ENCODE measurements at places on chromosomes 16 and 17.

GRCh38 chr16:79261481-79261940, 339.0 kb downstream of the MAF start:
- DNase-seq = no peak

GRCh38 chr16:53482123-53482522, 20.9 kb downstream of the AKTIP start:
- no peak for DNase-seq

DNA sequence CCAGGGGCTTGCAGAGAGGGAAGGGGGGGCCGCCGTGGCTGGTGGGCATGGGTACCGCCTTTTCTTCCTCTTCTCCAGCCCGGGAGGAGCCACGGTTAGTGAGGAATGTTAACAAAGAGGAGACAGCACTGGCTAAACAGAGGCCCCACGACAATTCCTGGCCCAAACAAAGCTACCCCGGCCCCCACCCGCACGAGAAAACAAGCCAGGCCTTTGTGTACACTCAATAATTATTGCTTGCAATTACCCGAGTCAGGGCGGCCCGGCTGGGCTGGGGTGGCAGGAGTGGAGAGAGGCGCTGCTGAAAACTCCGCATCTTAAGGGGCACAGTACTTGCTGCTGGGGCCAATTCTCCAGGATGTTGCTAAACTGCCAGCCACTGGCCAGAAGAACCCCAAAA, 56.4 kb downstream of the IRX5 start:
- DNase-seq = no peak

DNA sequence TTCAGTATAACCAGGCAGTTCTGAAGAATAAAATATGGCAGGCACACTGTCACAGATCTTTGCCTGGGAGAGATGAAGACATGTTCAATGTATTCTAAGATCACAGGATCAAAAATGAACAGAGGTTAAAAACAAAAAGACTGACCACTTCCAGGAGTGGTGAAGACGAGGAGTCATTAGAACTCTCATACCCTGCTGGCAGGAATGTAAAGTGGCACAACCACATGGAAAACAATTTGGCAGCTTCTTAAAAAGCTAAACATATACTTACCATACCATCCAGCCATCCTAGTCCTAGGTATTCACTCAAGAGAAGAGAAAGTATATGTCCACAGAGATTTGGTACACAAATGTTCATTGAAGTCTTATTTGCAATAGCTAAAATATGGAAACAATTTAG, 406.3 kb downstream of the NPIPA8 start:
- no peak for DNase-seq

GRCh38 chr16:695355-696089, 5.3 kb upstream of the WDR24 start:
- DNase-seq = no peak

- no peak for DNase-seq
These were observed 15.6 kb downstream of the PAFAH1B1 start for GRCh38 chr17:2609091-2609490.

DNA sequence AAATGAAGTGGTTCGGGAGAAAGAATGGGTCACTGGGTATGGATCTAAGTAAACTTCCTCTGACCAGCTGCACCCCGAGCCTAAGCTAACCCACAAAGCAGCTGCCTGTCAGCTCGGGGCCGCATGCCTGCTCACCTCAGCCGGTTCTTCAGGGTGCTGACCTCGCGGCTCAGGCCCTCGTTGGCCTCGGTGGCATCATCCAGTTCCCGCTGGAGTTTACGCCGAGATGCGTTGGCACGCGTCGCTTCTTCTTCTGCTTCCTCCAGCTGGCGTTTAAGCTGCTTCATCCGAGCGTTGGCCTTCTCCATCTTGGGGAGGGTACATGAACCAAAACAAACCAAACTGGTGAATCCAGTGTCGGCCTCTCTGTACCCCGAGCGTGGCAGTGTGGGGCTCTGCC, 41.1 kb downstream of the NDEL1 start:
- no peak for DNase-seq

DNA sequence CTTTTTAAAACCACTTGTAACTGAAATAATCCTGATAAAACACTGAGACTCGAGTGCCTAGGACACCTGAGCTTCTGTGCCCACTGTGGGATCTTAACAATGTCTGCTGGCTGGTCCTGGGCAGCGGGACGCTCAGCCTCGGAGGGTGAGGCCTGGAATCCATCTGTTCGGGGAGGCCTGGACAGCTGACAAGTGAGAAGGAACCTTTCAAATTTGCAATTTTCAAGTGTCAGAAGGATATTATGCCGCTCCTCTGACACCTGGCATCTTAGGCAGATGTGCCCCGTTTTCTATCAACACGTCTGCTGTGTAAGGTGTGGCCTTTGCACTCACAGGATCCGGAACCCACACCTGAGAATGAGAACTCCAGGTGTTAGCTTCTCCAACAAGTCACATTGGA, 33.1 kb upstream of the C16orf78 start:
- no peak for DNase-seq

DNA sequence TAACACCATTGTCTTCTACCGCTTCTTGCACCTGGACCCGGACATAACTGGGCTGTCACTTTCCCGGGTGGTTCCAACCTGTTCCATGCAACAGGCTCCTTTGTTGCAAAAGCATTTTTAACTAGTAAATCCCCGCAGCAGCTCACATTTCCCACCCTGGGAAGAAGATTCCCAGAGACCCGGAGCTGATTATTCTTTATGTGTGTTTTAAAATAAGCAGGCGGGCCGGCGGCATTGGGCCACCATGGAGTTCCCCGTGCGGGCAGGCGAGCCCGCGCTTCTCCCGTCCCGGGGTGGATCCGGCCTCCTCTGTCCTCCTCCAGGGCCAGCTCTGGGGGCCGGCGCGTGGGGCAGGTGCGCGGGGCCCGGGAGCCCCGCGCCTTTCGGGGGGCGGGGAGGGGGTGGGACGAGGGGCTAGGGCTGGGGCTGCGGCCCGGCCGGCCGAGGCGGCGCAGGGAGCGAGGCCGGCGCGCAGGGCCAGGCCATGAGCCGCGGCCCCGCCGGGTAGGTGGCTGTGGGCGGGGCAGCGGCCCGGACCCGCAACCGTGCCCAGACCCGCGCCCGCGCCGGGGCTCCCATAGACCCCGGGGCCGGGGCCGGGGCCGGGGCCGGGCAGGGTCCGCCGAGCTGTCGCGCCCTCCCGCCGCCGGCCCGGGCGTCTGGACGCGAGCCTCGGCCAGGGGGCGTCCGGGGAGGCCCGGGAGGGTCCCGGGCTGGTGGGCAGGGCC, 1.7 kb downstream of the CRAMP1 start:
- DNase-seq = no peak

GRCh38 chr17:40180694-40181093, 3.4 kb downstream of the RAPGEFL1 start:
- DNase-seq = no peak

Data from hindlimb muscle (tissue), 1 donor.